Transverse colon (tissue), 4 donors: ENCODE measurements at places on chromosomes 3 and 15. TPM values are rescaled to one million over a fixed set of nuclear protein-coding genes. Genes with fewer than 3 reads are reported as not detected.

PP2D1 gene
- total RNA-seq, result not detected

- DNase-seq, result no peak
These were observed 4.4 kb upstream of the CA12 start for GRCh38 chr15:63385911-63386531.

- peak; percentile 7 for DNase-seq
These were observed at the start of gene SH2D7 for GRCh38 chr15:78092261-78093041. TSS of gene SH2D7 (plus strand) at chr15:78092561. CDS start at chr15:78092585, 24 bp downstream.

COL6A5 gene
- total RNA-seq, result not detected

CPB1 gene
- total RNA-seq, result not detected

LEKR1 gene
- total RNA-seq, result 0.40 TPM

SLC27A2 gene
- total RNA-seq, result 9.8 TPM

- peak; percentile 27 for DNase-seq
These were observed at the start of gene CLSTN2 for GRCh38 chr3:139935016-139935865. TSS of gene CLSTN2 (plus strand) at chr3:139935185.

DNA sequence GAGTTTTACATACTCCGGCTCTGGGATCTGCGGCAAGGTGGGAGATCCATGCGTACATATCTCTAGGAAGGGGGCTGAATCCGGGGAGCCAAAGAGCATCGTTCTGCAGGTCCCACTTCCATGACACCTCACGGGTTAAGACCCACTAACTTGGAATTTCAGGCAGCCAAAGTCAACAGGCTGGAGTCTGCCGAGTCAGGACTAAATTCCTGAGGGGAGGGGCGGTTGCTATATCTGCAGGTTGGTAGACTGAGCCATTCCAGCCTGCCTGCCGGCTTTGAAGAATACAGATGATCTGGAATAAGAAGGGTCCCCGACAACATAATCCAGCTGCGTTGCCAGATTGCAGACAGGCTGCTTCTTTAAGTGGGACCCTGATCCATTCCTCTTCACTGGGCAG lies 65.4 kb upstream of the PEX5L start:
- DNase-seq, result no peak

- DNase-seq, result no peak
These were observed 23.5 kb downstream of the PYDC2 start for GRCh38 chr3:191484461-191484860.

DNA sequence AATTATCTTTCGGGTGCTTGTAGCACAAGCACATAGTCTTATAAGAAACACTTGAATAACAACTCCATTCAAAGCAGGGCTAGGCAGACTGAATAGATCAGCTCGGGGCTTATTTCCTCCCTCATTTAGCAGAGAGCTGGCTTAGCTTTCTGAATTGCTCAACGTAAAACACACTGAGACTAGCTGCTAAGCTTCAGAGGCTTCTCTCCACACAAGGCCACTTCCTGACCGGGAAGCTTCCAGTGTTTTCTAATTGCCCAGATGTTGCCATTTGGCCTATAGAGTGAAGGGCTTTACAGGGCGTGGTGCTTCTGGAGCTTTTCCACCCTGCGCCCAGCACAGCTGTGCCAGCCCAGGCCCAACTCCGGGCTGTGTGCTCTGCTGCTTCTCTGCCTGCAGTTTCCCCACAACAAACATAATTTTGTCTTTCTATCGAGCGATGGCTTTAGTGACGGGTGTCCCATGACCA lies 16.6 kb downstream of the FAM240A start:
- DNase-seq, result peak; percentile 26

- peak; percentile 84 for DNase-seq
These were observed 6.3 kb downstream of the RPP25 start for GRCh38 chr15:74950078-74950908.
